ENCODE measurements at places on chromosomes 6 and 20.

GRCh38 chr6:138806889-138807288, 11.0 kb downstream of the ECT2L start:
- no peak for DNase-seq

- DNase-seq: no peak
Observed at GRCh38 chr6:84731901-84732300, 32.5 kb downstream of the TBX18 start.

- no peak for DNase-seq
Observed at GRCh38 chr6:130964808-130965604, 98.0 kb downstream of the EPB41L2 start.

- DNase-seq: no peak
Observed at GRCh38 chr6:138944412-138944811, 43.6 kb downstream of the REPS1 start.

GRCh38 chr6:44940367-44940766, 387.8 kb upstream of the RUNX2 start:
- DNase-seq: no peak

- DNase-seq: no peak
Observed at GRCh38 chr20:39983183-39983582, 705.9 kb downstream of the MAFB start.

DNA sequence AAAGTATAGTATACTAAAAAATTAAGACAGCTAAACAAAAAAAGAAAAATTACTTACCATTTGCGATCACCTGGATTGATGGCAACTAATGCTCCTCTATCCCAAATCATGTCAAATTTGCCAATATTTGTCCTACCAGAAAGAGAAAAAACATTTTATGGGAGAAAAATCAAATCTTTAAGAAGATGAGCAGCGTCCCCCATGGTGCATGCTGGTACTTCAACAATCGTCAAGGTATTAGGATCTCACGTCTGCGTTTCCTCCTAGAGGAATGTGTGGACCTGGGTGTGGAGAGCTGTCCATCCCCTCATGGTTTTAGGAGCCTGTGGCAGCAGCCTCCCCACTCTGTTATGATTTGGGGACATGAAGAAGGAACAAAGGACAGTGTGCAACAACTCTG, 16.0 kb downstream of the TPMT start:
- DNase-seq: peak; percentile 52

DNA sequence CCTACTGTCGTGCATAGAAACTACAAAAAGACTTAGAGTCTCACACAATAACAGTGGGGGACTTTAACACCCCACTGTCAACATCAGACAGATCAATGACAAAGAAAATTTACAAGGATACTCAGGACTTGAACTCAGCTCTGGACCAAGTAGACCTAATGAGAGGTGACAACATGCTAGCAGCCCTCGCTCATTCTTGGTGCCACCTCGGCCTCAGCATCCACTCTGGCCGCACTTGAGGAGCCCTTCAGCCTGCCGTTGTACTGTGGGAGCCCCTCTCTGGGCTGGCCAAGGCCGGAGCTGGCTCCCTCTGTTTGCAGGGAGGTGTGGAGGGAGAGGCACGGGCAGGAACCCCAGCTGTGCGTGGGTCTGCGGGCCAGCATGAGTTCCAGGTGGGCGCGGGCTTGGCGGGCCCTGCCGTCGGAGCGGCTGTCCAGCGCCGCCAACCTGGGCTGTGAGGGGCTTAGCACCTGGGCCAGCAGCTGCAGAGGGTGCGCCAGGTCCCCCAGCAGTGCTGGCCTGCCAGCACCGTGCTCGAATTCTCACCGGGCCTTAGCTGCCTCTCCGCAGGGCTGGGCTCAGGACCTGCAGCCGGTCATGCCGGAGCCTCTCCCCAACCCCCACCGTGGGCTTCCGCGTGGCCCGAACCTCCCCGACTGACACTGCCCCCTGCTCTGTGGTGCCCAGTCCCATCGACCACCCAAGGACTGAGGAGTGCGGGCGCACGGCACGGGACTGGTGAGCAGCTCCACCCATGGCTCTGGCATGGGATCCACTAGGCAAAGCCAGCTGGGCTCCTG, 205.6 kb downstream of the FRK start:
- no peak for DNase-seq

DNA sequence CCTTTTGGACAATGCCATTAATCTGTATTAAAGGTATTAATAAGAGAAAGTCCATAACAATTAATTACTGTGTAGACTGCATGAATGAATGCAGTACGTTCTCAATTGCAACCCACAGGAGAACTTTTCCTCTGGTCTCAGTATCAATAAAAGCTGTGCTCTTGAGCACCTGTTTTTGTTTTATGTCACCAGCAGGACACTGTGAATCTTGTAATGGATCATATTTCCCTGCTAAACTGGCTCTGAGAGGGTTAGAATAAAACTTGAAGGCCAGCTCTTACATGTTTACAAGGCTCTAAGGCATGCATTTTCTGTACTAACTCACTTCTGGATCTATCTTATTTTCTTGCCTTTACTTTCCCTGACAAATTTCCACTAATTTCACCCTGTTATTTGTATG, 214.3 kb upstream of the PLN start:
- DNase-seq: no peak

GRCh38 chr20:16128538-16129106, 444.6 kb downstream of the KIF16B start:
- no peak for DNase-seq

DNA sequence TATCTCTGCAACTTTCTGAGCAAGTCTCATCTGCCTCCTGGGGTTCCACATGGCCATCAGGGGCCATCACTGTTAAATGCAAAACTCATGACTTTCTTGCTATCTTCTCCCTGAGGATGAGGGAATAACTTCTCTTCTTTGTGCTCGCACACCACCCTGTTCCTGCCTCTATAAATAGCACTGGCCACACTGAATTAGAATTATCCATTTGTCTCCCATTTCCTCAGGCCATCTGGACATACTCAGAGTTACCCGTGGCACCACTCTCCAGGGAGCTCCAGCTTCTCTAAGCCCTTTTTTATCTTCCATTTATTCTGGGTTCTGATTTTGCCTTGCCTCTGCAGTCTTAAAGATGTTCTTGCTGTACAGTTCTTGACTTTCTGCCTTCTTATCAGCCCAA, 72.8 kb upstream of the ECI2 start:
- DNase-seq: peak; percentile 63

- DNase-seq: no peak
Observed at GRCh38 chr6:2863901-2864300, 22.2 kb upstream of the SERPINB1 start.

- DNase-seq: peak; percentile 99
Observed at GRCh38 chr20:31666258-31667042, 28.7 kb downstream of the COX4I2 start.

DNA sequence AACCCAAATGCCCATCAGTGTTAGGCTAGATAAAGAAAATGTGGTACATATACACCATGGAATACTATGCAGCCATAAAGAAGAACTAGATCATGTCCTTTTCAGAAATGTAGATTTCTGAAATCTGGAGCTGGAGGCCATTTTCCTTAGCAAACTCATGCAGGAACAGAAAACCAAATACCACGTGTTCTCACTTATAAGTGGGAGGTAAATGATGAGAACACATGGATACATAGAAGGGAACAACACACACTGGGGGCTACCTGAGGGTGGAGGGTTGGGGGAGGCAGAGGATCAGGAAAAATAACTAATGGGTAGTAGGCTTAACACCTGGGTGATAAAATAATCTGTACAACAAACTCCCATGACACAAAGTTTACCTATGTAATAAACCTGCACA, 188.9 kb upstream of the PRND start:
- no peak for DNase-seq

DNA sequence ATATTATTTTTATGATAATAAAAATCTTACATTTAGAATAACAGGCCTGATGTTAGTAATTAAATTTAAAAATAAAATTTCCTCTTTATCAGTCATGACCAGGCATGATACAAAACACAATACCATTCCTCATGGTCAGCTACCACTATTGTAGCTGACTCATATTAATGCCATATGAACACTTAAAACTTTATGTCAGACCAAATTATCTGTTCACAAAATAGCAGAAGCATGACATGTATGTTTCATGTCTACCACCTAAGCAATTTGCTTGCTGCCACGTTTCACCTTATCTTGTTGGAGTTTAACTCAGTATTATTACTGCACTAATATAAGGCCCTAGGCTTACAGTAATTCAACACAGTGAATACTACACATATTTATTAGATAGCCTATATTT, 65.7 kb downstream of the HTR1B start:
- DNase-seq: no peak

DNA sequence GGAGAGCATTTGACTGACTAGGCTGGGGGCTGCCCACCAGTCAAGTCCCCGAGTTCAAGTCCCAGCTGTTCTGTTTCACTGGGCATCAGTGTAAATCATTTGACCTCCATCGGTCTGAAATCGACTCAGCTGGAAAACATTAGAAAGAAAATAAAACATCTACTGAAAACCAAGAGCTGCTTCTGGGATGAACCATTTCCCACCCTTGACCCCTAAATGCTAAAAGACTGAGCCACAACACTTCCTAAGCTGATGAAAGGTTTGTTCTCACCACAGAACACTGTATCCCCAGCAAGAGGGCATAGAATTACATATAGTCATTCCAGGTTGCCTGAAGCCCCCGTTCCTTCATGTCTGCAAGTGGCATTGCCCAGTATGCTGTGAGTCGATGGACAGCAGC, 237.0 kb upstream of the TAB2 start:
- no peak for DNase-seq

DNA sequence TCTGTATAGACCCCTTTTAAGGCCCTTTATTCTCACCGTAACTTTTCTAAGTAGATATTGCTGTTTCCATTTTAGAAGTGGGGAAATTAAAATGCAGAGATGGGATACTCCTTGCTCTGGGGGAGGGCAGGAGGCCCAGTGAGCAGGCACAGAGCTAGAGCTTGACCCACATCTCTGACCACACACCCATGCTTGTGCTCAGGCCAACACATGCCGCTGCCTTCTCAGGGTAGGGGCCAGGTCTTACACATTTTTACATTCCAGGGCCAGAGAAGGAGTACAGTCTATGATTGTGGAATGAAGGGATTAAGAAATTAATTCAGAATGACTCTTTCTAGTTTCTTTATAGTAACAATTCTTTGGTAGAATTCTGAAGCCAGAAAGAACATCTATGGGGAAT, 104.8 kb downstream of the SOBP start:
- no peak for DNase-seq

DNA sequence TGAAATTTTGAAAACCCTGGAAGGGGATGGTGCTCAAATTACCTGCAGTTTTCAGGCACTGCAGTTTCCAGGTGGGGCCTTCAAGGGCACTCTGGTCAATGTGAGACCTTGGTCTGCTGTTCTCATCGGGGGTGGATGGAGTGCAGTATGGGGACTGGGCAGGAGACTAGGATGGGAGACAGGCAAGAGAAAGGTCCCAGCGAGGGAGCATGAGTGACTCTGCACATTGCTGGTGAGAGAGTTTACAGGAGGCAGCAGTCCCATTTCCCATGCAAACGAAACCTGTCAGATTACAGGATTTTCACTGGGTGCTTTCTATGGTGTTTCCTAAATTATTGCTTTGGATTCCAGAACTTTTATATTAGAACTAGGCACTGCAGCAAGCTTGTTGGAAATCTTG, 73.5 kb upstream of the DTNBP1 start:
- no peak for DNase-seq

DNA sequence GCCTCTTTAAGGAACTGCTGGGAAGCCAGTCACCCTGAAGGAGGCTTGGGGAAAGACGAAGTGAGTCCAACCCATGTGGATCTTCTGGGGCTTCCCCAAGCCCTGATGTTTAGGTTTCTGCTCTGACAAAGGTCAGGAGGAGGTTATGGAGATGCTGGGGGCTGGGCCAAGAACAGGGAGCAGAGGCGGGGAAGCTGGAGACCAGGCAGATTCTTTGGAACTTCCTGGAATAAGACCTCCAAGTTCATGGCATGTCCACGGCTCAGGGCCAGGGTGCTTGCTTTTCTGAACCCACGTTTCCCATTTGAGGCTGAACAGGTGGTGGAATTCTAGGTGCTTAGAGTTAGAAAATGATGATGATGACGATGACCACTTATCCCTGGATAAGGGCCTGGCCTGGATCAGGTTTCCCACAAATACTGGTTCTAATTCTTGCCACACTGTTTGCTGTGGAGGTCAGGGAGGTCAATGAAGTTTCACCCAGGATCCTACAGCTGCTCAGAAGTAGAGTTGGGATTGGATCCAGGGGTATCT, 30.0 kb upstream of the TGM2 start:
- DNase-seq: no peak

DNA sequence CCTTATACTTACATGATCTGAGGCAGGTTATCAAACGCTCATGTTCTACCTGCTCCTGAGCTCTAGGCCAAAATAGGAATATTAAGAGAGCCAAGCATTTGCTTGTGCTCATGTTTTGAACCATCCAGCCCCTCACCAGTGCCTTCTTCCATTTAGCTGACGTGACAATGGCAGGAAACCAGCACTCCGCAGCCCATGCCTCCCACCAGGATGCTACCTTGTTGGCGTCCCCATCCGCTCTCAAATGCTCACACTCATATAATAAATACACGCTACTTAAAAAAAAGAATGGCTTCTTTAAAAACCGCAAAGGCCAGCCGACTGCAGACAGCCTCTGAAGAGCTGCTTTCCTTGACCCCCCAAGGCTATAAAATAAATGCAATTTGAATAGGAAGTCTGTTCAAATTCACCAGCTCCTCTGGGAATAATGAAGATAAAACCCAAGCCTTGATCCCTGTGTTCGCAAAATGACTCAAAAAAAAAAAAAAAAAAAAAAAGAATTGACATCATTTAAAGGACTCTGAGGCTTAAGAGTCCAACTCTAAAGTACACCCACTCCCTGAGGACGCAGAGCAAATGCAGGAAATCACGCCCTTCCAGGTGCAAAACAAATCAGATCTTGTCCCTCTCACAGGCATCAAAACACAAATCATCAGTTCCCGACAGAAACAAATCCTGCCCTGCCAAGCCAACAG, 29.0 kb downstream of the RNASET2 start:
- DNase-seq: peak; percentile 69

DNA sequence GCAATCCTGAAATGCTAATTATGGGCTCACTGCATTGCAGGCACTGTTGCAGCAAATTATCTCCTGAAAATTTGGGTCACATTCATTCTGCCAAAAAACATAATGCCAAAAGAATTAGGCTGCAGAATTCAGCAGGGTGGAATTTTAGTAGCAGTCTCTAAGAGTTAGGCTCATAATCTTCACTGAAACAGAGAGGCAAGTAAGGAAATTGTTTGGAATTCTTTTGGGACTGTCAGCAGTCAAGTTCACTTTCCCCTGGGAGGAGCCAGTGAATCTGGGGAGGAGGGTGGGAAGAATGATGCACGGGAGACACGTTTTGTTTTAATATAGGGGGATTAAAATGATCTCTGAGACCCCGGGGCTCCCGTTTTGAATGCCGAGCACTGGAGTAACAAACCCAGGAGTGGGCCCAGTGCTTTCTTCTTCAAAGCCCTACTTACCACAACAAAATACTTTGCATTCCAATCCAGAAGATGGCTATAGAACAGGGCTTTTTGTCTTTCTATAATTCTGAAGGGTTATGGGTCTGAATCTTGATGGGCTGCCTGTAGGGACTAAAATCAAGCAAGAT, 44.7 kb downstream of the SOBP start:
- no peak for DNase-seq

DNA sequence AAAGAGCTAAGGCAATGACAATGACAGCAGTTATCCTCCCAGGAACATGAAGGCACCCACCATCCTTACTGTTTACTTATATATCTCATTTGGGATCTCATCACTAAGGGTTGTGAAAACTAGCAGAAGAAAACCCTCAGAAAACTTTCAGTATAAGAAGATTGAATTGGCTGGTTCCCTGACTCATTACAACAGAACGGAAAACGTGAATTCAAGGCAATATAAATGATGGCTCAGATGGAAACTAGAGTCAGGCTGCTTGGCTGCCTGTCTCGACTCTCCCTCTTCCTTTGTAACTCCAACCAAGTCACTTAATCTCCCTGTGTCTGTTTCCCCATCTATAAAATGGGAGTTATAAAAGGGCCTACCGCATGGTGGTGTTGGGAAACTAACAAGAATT, 387.1 kb upstream of the JARID2 start:
- DNase-seq: no peak

All from SK-MEL-5 (cell line).